ENCODE measurements at places on chromosomes 13 and 19.
A peak's percentile ranks its signal among the peaks of the same experiment; 100 is the strongest.

DNA sequence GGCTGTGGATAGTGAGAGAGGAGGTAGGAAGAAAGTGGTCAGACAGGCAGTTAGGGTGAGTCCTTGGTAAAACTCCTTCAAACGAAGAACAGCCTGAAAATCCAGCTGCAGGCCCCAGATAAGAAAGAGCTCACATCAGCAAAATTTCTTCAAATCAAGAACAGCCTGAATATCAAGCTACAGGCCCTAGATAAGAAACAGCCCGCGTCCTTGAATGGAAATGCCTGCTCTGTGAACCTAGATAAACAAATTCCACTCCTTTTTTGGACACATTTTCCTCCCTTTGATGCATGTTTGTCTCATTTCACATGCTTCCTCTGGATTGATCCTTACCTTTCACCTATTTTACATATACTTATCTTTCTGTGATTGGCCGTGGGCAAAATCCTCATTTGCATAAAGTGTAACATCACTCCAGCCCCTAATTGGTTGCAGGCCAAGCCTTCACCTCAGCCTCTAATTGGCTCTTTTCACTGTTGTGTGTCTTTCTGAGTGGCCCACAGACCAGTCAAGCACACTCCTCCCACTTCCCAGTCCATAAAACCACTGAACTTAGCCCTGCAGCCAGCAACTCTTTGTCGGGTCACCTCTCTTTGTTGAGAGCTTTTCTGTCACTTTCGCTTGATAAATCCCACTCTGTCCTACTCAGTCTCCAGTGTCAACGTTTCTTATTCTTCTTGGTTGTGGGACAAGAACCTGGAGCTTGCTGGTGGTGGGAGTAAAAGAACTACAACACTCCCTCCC, 6.0 kb upstream of the SULT2A1 start:
- DNase-seq: no peak

- DNase-seq: no peak
Observed at GRCh38 chr19:7888145-7888825, at the start of gene LRRC8E. Gene LRRC8E (plus strand): TSS chr19:7888510. CDS start chr19:7895604, 7,094 bp downstream.

- DNase-seq: peak; percentile 32
Observed at GRCh38 chr19:42528354-42529247, at the start of gene CEACAM1. Gene CEACAM1 (minus strand): TSS chr19:42528481. CDS start chr19:42528374, 107 bp downstream.

DNA sequence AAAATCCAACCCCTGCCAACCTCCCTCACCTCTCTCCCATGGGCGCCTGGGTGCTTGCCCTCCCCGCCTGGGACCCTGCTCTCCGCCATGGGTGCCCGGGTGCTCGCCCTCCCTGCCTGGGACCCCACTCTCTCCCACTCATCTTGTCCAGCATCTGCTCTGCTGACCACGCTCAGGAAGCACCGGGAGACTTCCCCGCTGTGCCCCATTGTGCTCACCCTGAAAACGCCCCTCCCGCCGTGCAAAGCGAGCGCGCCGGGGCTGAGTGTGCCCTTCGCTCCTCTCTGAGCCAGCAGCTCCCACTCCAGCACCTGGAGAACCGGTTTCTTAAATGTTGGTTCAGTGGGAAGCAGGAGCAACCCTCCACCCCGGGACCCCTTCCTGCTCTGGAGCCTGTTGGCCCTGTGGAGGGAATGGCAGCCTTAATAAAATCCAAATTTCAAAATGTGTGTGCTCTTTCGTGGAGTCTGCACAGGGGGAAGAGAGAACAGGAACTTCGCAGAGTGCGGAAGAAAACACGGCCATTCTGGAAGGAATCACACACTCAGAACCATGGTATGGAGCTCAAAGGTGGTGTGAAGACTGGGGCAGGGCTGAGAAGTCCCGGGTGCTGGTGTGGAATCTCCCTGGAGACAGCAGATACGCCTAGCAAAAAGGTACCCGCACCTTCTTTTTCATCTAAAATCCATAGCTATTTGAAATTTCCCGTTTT, 23.1 kb upstream of the CDC16 start:
- DNase-seq: no peak

GRCh38 chr19:13613447-13613846, 107.2 kb upstream of the CACNA1A start:
- DNase-seq: no peak

- no peak for DNase-seq
Observed at GRCh38 chr13:100493418-100493817, 95.2 kb downstream of the GGACT start.

DNA sequence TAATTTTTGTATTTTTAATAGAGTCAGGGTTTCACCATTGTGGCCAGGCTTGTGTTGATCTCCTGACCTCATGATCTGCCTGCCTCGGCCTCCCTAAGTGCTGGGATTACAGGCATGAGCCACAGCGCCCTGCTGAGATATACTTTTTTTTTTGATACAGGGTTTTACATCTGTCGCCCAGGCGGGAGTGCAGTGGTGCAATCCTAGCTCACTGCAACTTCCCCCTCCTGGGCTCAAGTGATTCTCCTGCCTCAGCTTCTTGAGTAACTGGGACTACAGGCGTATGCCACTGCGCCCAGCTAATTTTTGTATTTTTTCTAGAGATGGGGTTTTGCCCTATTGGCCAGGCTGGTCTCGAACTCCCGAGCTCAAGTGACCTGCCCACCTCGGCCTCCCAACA, 2.0 kb downstream of the COLGALT1 start:
- DNase-seq: no peak

GRCh38 chr19:57814505-57815246, at the start of gene ZNF552:
Gene ZNF552 (minus strand): TSS chr19:57814913. CDS start chr19:57814743, 170 bp downstream.
- peak; percentile 43 for DNase-seq

- no peak for DNase-seq
Observed at GRCh38 chr19:18683958-18684641, 620 bp downstream of the CRTC1 start.

DNA sequence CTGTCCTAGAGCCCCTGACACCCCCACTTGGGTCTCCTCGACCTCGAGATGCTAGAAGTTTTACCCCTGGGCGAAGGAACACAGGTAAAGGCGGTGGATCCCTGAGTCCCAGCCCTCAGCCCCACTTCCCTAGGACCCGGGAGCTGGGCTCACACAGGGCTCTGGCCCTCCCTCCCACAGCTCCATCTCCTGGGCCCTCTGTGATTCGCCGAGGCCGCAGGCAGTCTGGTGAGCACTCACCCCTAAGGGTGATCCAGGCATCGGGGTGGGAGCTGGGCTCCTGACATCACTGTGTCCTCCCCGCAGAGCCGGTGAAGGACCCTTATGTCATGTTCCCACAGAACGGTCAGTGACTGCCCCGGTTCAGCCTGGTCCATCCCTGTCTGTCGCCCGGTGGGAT, 8.3 kb downstream of the PLEKHG2 start:
- DNase-seq: no peak

GRCh38 chr19:39867133-39867532, 21.0 kb upstream of the FBL start:
- DNase-seq: no peak

DNA sequence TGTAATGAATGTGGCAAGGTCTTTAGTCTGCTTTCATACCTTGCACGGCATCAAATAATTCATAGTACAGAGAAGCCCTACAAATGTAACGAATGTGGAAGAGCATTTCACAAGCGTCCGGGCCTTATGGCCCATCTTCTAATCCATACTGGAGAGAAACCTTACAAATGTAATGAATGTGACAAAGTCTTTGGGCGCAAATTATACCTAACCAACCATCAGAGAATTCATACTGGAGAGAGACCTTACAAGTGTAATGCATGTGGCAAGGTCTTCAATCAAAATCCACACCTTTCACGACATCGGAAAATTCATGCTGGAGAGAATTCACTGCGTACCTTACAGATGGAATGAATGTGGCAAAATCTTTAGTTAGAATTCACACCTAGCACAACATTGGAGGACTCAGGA, 3.3 kb upstream of the ZNF880 start:
- no peak for DNase-seq

GRCh38 chr19:38838208-38838985, 6.8 kb upstream of the ECH1 start:
- DNase-seq: no peak

GRCh38 chr13:21139374-21139773, 37.0 kb downstream of the SKA3 start:
- no peak for DNase-seq

GRCh38 chr13:26618726-26619125, 61.2 kb downstream of the WASF3 start:
- no peak for DNase-seq

GRCh38 chr13:40388617-40389016, 277.8 kb downstream of the FOXO1 start:
- peak; percentile 51 for DNase-seq

DNA sequence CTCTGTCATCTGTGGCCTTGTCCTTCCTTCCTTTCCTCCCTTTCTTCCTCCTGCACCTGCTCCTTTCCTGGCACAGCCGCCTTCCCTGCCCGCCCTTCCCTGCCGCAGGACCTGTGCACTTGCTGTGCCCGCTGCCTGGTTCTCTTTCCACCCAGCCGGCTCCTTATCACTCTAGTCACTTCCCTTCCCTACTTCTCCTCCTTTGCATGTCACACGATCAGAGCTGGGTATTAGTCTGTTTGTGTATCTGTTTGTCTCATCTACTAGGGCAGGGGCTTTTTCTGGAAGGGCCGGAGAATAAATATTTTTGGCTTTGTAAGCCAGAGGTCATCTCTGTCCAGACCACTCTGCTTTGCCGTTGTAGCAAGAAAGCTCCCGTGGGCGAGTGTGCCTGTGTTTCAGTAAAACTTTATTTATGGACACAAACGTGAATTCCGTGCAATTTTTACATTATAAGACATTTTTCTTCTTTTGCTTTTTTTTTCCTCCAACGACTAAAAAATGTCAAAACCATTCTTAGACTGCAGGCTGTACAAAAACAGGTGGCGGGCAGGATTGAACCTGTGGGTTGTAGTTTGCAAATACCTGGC, 6.1 kb downstream of the KDM4B start:
- no peak for DNase-seq

GRCh38 chr13:44281252-44282000, 92.2 kb upstream of the SERP2 start:
- no peak for DNase-seq

GRCh38 chr13:69050696-69051095, 1056.9 kb upstream of the ATXN8OS start:
- no peak for DNase-seq

GRCh38 chr13:55728247-55728646, 1412.5 kb upstream of the PRR20A start:
- no peak for DNase-seq

GRCh38 chr19:5966215-5966614, 11.7 kb downstream of the RANBP3 start:
- no peak for DNase-seq

GRCh38 chr13:45332036-45332830, 8.8 kb downstream of the TPT1 start:
- no peak for DNase-seq

DNA sequence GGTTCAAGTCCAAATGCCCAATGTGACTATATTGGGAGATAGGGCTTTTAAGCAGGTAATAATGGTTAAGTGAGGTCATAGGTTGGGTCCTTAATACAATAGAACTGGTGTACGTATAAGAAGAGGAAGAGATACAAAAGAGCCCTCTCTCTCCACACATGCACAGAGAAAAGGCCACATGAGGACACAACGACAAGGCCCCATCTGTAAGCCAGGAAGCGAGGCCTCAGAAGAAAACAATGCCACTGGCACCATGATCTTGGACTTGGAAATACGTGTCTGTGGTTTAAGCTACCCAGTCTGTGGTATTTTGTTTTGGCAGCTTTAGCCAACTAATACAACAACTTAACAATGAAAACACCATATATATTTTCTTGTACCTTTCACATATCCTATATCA, 23.4 kb upstream of the RFC3 start:
- no peak for DNase-seq

- no peak for DNase-seq
Observed at GRCh38 chr13:94080527-94080926, 399.0 kb downstream of the DCT start.

DNA sequence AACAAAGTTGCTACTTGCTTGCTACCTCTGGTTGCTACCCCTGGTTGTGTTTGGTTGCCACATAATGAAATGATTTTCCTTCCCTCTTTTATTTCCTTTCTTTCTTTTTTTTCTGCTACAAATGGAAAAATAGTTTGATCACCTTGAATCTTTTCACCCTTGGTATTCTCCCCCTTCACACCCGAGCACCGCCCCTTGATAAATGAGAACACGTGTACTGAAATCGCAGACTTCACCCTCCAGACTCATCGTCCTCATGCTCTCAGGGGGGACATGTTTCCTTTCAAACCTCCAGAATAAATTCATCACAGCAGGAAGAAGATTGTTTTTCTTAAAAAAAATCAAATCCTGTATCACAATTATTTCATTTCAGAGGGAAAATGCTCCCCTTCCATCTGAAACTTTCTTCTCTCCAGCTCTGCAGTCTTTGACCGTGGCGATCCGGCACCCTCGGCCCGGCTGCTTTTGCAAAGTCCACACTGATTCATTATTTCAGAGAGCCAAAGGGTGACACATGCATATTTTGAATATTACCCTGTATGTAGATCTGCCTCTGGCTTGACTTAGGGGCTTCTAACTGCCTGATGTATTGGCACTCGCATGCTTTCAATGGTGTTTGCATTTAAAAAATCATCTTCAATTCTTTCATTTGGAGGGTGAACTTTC, 222.6 kb upstream of the MAB21L1 start:
- DNase-seq: no peak

DNA sequence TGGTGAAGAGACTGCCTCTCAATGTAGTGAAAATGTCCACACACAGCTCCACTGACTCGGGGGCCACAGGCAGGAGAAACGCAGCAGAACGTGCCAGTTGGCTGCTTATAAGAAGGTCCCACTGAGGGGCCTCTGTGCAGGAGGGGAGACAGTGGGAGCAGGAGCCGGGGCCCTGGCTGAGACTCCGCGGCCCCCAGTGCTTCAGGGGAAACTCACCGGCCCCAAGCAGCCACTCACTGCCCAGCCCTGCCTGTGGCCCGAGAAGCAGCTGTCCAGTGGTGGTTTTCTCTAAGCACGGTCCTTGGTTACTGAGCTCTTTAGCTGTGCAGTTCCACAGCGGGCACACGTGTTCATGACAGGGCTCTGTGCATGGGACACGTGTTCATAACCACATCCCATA, 91.9 kb upstream of the MCF2L start:
- DNase-seq: no peak

DNA sequence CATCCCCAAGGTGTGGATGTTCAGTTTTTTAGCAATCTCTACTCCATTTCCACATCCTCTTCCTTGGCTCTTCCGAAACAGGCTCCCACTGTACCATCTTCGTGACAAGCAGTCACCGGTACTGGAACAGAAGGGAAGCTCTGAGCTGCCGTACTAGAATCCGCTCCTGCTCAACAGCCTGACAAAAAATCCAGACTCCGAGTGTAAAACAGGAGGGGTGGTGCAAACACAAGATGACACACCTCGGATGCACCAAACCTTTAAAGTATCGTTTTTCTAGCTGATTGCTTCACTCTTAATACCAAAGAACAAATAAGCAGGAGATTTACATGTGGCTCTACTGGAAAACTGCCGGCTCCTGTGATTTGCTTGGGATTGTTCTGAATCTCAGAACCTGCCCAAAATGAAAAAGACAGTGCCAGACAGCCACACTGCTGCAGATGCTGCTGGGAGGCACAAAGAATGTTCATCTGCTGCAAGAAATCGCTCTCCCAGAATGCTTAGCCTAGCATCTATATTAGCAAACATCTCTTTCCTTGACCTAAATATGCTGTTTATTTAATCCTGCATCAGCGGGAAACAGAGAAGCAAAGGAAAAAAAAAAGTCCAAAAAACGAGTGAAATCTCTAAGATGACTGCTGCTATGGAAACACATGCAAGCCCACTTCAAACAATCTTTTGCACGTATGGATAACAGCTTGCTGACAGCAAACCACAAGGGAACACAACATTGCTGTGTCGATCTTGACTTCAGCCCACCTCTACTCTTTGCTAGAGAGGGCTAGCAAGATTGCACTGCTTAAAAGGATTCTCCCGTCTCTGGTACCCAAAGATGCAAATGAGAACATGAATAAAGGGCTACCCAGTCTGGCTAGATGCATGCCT, 38.0 kb upstream of the DOCK9 start:
- DNase-seq: no peak
